ENCODE measurements at places on chromosomes 1 and 21.

- DNase-seq, result no peak
Measured at GRCh38 chr1:3564921-3565831, 46.1 kb downstream of the MEGF6 start.

GRCh38 chr1:171597203-171597602 is 24.8 kb upstream of the MYOCOS start:
- DNase-seq, result no peak

- DNase-seq, result no peak
Measured at GRCh38 chr1:168504064-168504837, 39.5 kb downstream of the XCL2 start.

GRCh38 chr21:42012763-42013329 is 2.7 kb upstream of the ZBTB21 start:
- DNase-seq, result no peak

DNA sequence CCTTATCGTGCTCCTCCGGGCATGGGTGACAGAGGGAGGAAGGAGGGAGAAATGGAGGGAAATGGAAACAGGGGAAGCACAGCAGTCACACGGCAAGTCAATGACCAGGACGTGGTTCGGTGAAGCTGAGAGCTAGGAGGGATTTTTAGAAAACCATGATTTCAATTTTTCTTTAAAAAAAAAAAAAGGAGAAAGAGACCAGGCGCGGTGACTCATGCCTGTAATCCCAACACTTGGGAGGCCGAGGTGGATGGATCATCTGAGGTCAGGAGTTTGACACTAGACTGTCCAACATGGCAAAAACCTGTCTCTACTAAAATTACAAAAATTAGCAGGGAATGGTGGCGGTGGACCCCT is 776 bp upstream of the TNFRSF9 start:
- no peak for DNase-seq

- no peak for DNase-seq
Measured at GRCh38 chr1:113217447-113218208, 144.6 kb downstream of the LRIG2 start.

DNA sequence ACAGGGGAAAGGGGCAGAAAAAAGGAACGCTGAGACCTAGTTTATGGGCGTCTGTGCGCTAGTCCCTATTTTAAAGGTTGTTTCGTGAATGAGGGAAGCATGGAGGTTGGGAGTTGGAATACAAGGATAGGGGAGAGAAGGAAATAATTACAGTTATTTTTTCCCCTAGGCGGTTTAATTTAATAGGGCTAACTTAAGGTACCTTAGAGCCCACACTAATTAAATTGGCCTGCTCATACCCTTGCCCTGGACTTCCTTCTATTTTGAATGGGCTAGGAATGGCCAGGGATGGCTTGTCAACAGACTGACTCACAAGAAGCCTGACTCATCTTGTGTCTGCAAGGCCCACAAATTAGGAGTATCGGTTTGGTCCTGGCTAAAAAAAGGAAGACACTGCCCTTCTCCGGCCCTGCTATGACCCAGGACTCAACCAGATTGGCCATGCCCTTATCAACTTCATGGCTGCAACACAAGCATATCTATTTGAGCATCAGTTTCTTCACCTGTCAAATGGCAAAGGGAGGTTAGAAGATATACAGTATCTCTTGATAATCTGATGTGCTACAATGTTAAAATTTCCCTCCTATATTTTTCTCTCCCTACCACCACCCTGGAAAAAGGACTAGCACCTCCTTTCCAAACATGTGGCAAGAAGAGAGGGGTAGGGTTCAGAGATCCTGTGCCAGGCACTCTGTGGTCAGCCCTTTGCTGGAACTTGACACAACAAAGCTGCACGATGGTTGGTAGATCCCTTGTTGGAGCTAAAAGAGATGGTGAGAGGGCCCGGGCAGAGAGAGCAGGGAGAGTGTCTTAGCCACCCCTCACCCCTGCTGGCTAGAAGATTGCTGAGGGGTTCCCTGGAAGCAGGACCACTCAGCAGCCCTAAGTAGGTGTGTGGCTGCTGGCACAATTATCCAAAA is 2.2 kb upstream of the SSBP3 start:
- DNase-seq, result no peak

- DNase-seq, result no peak
Measured at GRCh38 chr1:172885971-172886370, 164.8 kb downstream of the TNFSF18 start.

- no peak for DNase-seq
Measured at GRCh38 chr21:27817074-27817473, 850.2 kb upstream of the ADAMTS5 start.

DNA sequence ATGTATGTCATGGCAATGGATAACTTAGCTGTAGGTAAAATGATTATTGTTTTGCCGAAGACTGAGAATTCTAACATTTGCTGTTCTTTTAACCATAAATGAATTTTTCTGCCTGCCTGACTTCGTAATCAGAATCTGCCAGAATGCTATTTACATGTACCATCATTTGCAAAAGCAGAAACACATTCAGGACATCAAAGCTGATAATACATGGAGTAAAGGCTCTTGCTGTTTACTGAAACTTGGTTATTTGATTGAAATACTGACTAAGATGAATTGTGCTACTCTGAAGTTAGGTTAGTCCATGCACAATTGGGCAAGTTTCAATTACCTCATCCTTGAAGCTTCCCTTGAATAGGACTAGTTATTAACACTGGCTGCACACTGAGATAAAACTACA is 293.8 kb downstream of the PLA2G4A start:
- DNase-seq, result peak; percentile 41

DNA sequence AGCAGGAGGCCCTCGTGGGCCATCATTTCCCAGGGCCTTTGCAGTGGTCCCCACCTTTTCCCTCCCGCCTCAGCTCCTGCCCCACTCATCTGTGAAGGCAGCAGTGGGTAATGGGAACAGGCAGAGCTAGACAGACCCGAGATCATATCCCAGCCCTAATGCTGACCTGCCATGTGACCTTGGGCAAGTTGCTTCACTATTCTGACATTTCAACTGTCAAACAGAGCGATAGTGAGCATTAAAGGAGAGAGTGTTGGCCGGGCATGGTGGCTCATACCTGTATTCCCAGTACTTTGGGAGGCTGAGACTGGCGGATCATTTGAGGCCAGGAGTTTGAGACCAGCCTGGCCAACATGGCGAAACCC is 51.7 kb downstream of the RPS6KA1 start:
- no peak for DNase-seq

GRCh38 chr21:31660591-31660990 is 1.1 kb downstream of the SOD1 start:
- no peak for DNase-seq

DNA sequence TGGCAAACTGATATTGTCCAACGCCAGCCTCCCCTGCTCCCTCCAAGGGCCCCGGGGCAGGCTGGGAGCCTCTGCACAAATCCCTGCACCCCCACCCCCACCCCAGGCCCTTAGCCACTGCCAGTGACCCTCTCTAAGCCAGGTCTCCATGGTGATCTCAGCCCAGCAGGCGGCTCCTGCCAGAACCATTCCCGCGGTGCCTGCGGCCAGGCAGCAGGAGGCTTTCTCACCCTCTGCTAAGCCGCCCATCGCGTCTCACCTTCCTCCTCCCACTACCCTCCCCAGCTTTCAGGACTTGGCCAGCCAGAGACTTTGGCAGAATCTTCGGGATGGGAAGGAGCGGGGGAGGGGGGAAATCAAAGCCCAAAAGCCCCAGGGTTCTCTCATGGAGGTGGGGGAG is 46.8 kb upstream of the WASF2 start:
- no peak for DNase-seq

- DNase-seq, result no peak
Measured at GRCh38 chr21:31282095-31282709, 61.9 kb downstream of the TIAM1 start.

DNA sequence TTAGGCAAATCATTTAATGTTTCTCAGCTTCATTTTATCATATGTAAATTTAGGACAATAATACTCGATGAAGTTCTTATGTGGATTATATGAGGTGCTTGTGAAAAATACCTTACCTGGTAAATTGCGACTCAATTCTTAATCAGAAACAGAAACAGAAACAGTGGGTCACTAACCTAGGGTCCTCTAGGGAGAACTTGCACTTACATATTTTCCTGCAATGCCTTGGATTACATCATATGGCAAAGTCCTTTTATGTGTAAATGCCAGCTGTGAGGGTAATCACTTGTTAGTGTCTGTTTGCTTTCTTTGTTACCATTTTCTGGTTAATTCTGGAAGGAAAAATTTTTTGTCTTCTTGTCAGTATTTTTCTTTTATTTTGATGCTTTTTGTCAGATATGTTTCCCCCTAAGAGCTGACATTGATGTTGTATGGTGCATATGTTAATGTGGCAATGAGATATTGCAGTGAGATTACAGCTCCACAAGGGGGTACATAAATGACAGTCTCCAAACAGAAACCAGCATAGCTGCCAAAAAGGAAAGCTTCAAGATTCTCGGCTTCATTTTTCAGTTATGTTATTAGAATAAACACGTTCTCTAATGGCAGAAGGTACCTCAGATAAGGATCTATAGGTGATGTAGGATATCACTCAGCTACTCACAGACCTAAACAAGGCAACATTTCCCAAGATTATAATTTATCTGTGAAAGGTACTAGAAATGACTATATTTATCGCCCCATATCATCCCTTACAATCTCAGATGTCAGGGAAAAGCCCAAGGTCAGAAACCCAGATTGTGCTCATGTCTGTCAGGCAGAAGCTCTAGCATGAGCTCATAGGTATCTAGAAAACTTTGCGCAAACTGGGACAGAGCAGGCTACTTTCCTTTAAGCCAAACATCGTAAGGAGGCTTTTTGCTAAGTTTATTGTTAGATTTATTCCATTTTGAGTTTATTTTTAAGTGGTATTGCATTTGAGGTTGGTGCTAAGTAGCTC is 119.9 kb downstream of the FASLG start:
- DNase-seq, result peak; percentile 8

GRCh38 chr1:3658231-3658615 is 5.9 kb downstream of the TP73 start:
- DNase-seq, result no peak

GRCh38 chr1:204834336-204834735 is 36.3 kb upstream of the NFASC start:
- no peak for DNase-seq

DNA sequence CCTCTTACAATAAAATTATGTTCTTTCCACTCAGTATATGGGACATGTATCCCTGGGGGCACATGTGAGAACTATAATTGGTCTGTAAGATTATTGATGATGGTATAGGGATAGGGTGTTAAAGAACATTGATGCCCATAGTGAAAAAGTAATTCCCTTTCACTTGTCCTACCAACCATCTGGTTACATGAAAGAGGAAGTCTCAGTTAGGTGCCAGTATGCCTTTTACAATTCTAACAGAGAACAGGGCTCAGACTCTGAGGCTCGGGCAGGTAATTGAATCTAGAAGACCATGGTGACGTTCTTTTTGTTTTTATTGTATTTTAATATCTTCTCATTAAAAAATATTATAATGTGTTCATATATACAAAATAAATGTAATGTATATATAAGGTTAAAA is 113.6 kb downstream of the FGGY start:
- no peak for DNase-seq

DNA sequence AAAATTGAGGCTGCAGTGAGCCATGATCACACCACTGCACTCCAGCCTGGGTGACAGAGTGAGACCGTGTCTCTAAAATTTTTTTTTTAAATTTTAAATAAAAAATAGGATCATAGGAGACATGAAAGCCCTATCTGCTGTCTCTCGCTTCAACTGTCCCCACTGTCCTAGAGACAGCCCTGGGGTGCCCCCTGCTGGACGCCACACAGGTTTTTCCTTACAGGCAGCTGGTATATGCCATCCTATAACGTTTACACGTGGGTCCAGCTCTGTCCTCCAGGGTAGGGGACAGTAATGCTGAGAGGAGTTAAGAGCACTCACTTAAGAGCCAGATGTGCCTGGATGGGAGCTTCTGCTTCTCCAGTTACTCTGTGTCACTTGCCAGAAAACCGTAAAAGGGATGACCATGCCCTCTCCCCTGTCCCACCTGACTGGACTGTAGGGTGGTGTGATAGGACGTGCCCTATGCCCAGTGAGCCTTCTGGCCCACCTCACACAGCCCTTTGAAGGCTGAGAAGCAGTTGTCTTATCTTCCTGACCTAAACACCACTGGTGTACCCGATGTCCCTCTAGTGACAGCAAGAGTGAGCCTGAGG is 8.5 kb downstream of the FBXO2 start:
- peak; percentile 75 for DNase-seq

GRCh38 chr21:27498025-27498424 is 531.1 kb upstream of the ADAMTS5 start:
- no peak for DNase-seq

- no peak for DNase-seq
Measured at GRCh38 chr1:37284053-37284452, 190.3 kb upstream of the ZC3H12A start.

- DNase-seq, result no peak
Measured at GRCh38 chr1:31703431-31704270, at the start of gene COL16A1. COL16A1 (minus strand) TSS chr1:31704017; CDS start chr1:31702193, 1,824 bp downstream.

- DNase-seq, result no peak
Measured at GRCh38 chr1:78255383-78255782, 209.6 kb downstream of the GIPC2 start.

- DNase-seq, result no peak
Measured at GRCh38 chr1:77605246-77606026, 77.0 kb downstream of the ZZZ3 start.

DNA sequence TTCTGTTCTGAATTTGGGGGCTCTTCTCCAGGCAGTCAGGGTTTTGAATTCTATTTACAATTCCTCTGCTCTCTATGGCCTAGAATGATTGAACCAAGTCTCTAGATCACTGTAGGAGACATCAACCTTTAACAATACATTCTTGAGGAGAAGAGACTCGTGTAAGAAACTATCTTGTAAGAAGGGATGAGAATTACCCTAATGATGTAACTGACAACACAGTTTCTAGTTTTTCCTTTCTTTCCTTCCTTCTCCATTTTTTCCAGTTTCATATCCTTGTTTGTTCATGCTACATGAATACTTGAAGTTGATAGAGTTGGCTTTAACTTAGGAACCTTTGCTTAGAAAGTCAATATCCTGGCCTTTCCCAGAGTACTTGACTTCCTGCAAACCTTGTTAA is 1.3 kb upstream of the ATP1A1 start:
- no peak for DNase-seq

DNA sequence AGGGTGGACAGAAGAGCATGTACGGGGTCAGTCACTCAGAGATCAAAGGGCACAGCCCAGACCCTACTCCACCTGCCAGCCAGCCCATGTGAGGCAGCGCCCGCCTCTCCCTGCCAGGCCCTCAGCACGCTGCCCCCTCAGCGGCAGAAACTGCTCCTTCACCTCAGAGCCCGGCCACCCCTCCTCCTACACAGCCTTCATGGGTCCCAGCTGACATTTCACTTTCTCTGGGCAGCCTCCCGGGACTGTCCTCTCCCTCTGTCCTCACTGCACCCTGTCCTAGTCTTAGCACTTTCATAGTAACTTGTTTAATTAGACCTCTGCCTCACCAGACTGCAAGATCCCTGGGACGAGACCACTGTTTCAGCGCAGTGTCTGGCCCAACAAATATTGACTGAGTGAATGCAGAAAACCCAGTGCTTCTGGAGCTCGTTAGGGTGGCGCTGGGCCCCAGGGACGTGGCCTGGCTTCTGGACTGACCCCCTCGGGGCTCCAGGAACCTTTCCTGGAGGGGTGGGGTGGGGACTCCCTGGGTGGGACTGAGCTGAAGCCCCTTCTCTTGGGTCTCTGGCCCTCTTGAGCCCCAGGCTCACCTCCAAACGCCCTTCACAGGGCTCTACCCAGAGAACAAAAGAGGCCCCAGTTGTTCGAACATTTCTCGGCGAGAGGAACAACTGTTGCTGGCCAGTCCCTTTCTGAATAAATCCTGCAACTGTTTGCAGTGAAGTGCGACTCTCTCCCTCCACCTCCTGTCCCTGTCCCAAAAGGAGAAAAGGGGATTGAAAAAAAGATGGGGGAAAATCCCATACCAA is 114.9 kb downstream of the CASZ1 start:
- DNase-seq, result no peak

GRCh38 chr1:184116287-184116686 is 64.8 kb downstream of the TSEN15 start:
- DNase-seq, result no peak

Data from spinal cord (tissue), 10 donors.